ENCODE measurements at places on chromosomes 2 and 18.

DNA sequence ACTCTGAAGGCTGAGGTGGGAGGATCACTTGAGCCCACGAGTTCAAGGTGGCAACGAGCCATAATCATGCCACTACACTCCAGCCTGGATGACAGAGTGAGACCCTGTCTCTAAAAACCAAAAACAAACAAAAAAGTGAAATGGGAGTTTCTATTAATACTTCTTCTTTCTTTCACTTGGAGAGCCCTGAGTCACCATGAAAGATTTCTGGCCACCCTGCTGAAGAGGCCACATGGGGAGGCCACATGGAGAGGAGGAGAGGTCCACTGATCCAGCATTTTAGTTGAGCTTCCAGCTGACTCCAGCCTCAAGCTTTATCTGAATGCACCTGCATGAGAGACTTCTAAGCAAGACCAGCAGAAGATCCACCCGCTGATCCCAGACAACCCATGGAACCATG is 74.2 kb upstream of the LAPTM4A start:
- DNase-seq, result no peak

DNA sequence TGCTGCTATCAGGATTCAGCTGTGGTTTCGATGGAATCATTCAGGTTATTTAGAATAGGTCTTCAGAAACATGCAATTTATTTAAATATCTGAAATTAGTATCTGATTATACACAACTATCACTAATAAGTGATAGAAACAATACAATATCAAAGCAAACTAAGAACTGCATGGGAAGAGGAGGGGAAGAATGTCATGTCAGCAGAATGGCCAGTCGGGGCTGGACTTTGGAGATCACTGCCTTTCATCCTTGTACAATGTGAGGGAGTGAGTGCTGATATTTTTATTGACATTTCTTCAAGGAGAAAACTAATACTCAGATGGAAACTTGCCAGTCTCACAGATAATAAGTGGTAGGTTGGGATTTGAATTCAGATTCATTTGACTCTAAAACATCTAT is 224.0 kb upstream of the LINC00305 start:
- no peak for DNase-seq

DNA sequence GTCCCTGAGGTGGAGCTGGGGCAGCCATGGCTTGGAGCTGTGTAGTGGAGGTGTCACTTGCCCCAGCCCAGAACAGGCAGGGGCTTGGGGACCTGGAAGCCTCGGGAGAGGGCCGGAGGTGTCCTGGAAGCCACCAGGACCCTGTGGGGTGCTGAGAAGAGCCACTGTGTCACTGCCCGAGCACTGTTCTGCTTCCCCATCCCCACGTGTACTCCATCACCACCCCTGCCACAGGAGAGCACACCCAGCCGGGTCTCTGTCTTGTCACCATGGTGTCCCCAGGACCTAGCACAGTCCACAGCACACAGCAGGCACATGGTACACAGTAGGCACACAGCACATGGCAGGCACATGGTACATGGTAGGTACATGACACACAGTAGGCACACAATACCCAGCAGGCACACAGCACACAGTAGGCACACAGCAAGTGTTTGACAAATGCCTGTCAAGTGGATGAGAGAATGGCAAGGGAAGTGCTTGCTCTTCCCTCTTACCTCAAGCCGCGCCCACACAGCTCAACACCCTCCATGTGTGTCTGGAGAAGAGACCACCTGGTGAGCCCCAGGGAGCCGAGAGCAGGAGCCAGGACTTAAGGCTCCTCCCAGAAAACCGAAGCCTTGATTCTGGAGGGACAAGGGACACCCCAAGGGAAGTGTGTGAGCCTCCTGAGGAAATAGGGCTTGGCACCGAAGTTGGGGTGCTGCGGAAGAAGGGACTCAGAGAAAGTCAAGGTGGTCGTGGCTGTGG is 13.3 kb downstream of the MBP start:
- DNase-seq, result no peak

- no peak for DNase-seq
Observed at GRCh38 chr2:100747996-100748615, 71.8 kb upstream of the NPAS2 start.

DNA sequence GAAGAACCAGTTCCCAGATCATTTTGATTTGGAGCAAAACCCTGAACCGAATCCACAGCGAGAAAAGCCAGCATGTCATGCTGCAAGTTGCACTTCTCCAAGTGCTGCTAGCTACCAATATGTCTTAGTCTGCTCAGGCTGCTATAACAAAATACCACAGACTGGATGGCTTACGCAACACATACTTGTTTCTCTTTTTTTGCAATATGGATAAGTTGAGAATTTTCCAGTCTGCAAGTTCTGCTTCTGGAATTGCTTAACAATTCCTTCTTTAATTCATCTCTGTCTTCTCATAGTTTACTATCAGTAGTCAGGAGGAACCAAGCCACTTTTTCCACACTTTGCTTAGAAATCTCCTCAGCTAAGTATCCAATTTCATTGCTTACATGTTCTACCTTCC is 105.9 kb upstream of the RBBP8 start:
- no peak for DNase-seq

DNA sequence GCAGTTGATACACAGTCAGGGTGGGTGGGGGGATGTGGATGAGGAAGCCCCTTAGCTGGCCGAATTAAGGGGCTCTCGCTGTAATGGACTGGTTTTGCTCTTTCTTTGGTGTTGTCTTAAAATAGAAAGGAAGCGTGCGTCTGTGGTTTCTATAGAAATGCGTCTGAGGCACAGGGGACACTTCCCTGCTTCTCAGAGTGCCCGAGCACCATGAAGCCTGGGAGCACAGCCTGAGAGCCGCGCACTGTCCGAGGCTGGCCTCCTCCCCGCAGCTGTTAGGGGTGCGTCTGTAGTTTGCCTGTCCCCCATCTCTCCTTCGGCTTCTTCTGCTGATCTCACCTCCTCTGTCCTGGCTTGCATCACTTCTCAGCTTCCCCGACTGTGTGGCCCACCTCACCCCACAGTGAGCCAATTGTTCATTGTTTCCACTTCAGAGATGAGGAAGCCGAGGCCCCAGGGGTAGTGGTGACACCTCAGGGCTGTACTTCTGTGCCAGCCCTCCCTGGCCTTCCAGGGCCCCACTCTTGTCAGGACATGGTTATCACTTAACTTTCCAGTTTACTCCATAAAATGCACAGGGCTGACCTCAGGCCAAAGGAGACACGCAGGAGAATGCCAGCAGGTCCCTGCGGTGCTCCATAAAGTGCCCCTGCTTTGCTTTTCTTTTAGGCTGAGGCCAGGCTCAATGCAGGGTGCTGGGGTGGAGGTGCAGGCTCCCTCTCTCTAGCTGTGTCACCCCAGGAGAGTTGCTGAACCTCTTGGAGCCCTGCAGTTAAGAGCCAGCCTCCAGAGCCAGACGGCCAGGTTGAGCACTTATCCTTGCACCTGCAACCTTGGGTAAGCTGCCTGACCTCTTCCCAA is 210.6 kb downstream of the SEPTIN10 start:
- no peak for DNase-seq

DNA sequence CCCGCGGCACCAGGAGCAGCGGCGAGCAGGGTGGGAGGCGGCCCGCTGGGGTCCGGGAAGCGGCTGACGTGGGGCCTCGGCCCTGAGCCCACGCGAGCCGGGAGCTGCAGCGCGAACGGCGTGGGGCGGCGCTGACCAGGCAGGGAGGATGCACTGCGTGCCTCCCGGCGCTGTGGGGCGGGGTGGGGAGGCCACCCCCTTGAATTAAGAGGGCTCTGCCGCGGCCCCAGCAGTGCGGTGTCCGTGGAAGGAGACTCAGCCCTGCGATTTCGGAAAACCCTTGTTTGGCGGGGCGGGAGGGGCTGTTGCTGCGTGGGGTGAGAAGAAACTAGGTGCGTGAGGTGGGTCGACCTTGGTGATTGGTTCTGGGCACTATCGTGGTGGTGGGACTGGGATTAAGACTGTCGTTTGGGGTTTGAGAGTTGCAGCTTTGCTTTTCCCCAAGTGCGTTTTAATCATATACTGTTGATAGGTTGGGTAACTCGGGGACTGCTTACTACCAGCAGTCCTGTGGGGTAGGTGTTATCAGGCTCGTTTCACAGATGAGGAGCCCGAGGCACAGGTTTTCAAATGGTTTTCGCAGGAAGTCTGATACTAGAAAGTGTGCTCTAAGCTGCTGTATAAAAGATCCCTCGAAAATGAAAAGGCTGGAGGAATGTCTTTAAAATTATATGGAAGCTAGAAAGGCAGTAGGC is 722 bp downstream of the ACSL3 start:
- peak; percentile 22 for DNase-seq

DNA sequence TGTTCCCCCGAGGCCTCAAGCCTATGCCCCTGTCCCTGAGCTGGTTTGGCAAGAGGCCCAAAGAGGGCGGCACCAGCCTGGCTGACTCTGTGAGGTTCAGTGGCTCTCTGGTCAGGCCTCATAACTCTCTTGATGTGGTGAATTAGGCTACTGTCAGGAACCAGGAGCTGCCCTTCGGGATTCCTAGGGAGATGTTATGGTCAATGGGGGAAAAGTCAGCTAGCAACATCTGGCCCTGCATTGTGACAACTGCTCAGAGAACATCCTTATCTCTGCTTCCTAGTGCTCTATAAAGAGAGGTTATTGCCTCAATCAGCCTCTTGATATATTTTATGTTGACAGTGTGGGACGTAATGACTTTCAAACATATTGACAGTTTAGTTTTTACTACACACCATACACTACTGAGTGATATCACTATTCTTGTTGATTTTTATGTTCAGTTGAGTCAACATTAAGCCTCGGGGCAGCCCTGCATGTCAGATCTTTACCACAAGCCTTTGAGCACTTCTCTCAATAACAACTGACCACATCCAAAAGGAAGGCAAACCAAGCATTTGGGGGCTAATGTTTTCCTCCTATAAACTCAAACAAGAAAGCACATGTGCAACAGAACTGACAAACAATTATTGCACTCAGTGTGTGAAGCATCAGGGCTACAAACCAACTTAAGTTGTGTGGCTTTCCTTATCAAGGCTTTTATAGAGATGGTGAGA is 448.3 kb upstream of the SLC14A2 start:
- no peak for DNase-seq

GRCh38 chr2:112582314-112582746 is 2.1 kb upstream of the CHCHD5 start:
- DNase-seq, result no peak

DNA sequence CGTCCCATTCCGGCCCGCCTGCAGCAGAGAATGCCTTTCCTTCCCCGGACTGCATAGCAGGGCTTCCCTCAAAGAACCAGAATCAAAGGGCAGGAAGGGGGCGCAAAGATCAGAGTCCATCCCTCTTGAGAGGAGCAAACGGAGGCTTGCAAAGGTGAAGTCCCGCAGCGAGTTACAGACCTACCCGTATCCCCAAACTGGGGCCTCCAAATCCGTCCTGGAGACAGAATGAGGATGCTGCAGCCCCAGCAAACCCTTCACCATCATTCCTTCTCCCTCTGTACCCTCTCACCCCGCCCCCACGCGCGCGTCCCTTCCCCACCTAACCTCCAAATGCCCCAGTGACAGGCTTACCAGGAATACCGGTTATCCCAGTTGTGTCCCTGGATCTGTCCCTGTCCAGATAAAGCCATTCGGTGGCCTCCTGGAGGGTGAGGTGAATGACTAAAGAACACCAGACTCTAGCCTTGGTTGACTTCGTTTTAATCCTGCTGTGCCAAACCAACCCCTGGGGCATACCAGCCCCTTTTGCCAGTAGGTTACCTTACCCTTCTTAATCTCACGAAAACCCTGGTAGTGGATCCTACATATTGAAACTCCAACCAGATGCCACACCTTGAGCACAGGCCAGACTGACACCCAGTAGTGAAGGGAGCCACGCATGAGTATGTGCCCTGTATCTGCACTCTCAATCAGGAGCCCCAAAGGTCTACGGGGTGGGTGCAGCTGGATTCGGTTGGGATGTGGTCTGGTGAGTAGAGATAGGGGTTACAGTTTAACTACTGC is 961 bp upstream of the SLC40A1 start:
- peak; percentile 6 for DNase-seq

- DNase-seq, result no peak
Observed at GRCh38 chr2:213476641-213477040, 192.4 kb downstream of the SPAG16 start.

- DNase-seq, result no peak
Observed at GRCh38 chr2:69222953-69223658, 163.9 kb downstream of the GFPT1 start.

GRCh38 chr2:121547646-121548045 is 17.0 kb downstream of the RNU4ATAC start:
- no peak for DNase-seq

DNA sequence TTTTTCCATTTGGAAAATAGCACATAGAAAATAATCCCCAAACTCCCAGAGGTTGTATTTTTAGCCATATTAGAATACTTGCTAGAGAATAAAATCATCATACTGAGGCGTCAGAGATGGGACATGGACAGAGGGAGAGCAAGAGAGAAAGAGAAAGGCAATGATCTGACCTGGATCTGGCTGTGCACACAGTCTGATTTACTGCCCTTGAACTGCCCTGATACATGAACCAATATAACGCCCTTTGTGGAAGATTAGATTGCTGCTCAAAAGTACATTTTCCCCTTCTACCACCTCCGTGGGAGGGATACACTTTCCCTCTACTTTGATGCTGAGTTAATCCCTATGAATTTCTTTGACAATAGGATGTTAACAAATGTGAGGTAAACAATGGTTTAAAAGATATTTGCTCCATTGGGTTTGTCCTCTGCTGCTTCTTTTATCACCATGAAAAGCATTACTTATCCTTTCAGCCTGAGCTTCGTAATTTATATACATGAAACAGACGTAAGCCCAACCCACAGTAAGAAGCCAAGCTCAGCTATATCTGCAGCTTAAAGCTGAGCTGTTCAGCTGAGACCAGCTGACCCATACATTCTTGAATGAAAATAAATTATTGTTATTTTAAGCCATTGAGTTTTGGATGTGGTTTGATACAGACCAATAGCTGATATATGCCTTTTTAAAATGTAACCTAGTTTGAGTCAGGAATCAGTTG is 1664.6 kb upstream of the CELF4 start:
- no peak for DNase-seq

DNA sequence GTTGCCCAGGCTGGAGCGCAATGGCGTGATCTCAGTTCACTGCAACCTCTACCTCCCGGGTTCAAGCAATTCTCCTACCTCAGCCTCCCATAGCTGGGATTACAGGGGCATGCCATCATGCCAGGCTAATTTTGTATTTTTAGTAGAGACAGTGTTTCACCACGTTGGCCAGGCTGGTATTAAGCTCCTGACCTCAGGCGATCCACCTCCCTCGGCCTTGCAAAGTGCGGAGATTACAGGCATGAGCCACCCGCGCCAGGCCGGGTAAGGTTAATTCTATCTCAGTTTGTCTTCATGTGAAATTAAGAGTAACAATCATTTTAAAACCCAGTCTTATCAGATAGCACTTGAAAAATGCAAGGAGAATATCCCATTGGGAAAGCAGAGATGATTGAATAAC is 1681.7 kb upstream of the DDX18 start:
- no peak for DNase-seq

All from effector CD8-positive, alpha-beta T cell (primary cell).